ENCODE measurements at places on chromosomes 16 and 17.

GRCh38 chr17:8479431-8479947 lies 43.8 kb downstream of the NDEL1 start:
- no peak for DNase-seq

- DNase-seq, result no peak
These were observed 113.3 kb downstream of the AATF start for GRCh38 chr17:37062021-37062420.

DNA sequence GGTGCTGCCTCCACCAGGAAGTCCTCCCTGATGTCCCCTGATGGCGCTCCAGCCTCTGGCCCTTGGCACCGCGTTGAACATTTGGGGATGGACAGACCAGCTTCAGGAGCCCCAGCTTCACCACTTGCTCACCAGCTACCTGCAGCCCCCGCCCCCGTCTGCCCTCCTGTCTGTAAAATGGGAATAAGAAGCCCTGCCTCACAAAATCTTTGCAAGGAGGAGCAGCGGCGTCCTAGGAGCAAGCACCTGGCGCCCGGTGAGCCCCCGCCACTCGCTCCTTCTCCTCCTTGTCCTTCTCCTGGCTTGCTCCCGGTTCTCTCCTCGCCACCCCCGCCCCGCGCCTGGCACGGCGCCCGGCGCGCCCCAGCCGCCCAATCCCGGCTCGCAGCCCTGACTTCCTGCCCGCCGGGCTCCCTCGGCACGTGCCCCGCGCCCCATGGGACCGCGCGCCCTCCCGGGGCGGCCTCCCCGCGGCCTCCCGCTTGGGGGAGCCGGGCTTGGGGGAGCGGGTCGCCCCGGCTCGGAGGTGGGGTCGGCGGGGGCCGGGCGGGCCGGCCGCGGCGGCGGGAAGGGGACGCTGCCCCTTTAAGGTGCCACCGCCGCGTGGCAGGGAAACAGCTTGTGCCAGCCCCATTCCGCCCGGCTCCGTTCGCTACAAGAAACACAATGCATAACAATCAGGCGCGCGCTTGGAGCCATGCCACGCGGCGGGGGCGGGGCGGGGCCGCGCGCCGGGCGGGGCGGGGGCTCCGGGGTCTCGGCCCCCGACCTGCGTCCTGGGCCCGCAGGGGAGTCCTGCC lies 9.1 kb upstream of the PPP1R1B start:
- DNase-seq, result no peak

GRCh38 chr17:4369557-4370230 lies 3.2 kb upstream of the UBE2G1 start:
- no peak for DNase-seq

DNA sequence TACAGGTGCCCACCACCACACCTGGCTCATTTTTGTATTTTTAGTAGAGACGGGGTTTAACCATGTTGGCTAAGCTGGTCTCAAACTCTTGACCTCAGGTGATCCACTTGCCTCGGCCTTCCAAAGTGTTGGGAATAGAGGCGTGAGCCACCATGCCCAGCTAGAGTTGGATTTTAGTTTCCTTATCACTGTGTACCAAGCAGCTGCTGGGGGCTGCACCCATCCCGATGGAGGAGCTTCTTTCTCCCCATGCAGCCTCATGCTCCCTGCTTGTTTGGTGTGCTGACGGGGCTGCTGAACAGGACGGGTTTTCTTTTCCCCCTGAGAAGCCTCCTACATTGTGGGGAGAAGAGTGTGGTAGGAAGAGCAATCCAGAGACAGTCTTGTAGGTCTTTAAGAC lies 173.2 kb downstream of the LGALS9B start:
- DNase-seq, result no peak
